Stimulated activated CD8-positive, alpha-beta memory T cell treated with anti-CD3 and anti-CD28 coated beads, Interleukin-4, amount 100 ng/mL, for 4 hours (primary cell): ENCODE measurements at places on chromosomes 5 and 9.

- no peak for DNase-seq
These were observed 151.8 kb downstream of the HSPA4 start for GRCh38 chr5:133203317-133204305.

DNA sequence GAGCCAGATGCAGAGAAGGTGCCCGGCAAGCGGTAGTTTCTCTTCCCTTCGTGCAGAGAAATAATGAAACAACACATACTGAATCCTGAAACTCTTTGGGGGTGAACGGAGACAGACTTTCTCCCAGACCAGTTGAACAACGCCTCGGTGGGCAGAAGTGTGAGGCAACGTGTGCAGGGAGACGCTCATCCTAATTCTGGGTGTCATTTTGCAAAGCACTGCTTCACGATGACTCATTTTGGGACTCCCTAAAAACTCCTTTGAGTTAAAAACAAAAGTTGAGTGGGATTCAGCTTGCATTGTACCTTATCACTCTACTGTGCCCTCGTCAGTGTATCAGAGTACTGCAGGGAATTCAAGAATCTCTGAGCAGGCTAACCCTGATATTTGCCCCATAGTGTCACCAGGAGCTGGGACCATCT is 3.5 kb upstream of the NEK6 start:
- DNase-seq = no peak

GRCh38 chr9:95770653-95771131 is 104.8 kb upstream of the ERCC6L2 start:
- no peak for DNase-seq

GRCh38 chr5:16464231-16464630 is 1.4 kb downstream of the ZNF622 start:
- DNase-seq = no peak

GRCh38 chr9:109418827-109419226 is 79.3 kb downstream of the PTPN3 start:
- no peak for DNase-seq

GRCh38 chr5:150454492-150455229 is 5.1 kb upstream of the RPS14 start:
- DNase-seq = no peak

GRCh38 chr5:31291323-31291854 is 97.9 kb downstream of the CDH6 start:
- no peak for DNase-seq

DNA sequence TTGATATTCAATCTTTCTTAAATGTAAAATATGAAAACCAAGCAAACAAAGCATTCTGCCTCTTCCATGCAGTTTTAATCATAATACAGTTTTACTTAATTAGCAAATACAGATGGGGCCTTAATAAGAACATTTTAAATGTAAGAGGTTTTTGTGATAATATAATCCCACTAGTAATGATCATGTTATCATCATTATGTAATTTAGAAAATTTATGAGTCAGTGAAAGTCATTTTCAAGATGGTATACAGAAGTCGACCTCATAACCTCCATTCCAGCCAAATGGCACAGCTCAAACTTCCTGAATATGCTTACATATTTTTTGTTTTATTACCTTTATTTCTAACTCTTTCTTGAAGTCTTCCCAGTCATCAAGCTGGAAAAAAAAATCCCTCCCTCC is 102.2 kb upstream of the GNA14 start:
- DNase-seq = no peak

DNA sequence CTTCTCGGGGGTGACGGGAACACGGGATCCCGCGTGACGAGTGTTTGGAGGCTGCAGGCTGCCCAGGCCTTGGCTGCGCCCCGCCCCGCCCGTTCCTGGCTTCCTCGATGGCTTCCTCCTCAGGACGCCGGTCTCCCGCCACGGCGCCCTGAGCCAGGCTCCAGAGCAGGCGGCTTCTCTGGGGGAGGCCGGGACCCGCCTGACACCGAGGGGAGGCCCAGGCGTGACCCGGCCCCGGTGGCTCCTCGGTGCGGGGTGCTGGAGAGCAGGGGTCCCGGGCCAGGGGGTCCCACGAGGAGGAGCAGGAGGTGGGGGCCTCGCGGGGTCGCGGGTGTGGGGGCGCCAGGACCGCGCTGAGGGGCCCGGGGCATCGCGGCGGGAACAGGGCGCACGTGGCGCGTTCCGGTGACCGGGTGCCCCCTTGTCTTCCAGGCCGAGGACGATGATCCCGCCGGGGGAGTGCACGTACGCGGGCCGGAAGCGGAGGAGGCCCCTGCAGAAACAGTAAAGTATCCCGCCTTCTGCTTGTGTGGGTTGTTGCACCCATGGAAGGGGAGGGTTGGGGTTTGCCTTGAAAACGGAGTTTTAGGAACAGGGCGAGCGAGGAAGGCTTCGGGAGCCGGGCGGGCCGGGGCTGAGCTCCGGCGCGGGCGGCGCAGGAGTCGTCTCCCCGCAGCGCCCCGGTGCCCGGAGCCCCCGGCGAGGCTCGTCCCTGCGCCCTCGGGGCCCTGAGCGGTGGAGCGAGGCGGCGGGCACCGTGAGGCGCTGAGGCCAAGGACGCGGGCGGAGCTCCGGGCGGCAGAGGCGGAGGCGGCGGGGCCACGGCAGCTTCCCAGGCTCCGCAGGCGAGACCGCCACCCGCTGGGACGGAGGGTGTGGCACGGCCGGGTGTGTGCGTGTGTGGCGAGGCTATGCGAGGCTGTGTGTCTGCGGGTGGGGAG is 22.2 kb downstream of the AHRR start:
- no peak for DNase-seq

GRCh38 chr5:115265220-115265619 is 2.5 kb upstream of the PGGT1B start:
- DNase-seq = no peak

DNA sequence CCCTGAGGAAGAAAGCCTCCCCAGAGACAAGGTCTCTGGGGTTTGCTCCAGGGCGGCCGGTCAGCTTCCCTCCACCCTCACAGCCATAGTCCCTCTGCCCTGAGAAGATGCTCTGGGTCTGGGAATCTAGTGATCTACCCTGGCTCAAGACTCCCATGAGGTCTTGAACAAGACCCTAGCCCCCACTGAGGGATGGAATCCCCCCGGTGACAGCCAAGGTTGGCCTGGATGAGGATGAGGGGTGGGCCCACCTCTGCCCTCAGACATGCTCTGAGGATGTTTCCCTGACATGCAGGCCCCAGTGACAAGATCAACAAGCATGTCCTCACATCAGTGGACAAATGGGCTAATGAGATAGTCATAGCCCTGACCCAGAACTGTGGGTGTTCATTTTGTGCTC is 138.6 kb downstream of the C5orf15 start:
- DNase-seq = no peak

DNA sequence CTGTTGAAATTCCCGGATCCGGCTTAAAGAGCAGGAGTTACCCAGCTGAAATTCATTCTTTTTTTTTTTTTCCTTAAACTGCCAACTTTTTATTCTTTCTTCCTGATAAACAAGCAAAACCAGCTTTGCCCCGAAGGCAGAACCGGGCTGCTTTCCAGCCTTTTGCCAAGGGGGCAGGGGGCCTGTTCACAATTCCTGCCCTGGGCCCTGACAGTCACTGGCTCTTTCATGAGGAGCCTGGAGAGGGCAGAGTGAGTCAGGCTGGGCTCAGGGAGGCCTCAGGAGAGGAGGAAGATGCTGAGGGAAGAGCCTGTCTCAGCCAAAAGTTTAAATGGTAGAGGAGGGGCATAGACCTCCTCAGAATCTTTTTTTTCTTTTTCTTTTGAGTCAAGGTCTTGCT is 4.8 kb downstream of the GLIPR2 start:
- DNase-seq = no peak

GRCh38 chr5:176647030-176647842 is at the start of gene TSPAN17:
Gene TSPAN17 (plus strand): TSS chr5:176647484. CDS start chr5:176647616, 132 bp downstream.
- peak; percentile 86 for DNase-seq

DNA sequence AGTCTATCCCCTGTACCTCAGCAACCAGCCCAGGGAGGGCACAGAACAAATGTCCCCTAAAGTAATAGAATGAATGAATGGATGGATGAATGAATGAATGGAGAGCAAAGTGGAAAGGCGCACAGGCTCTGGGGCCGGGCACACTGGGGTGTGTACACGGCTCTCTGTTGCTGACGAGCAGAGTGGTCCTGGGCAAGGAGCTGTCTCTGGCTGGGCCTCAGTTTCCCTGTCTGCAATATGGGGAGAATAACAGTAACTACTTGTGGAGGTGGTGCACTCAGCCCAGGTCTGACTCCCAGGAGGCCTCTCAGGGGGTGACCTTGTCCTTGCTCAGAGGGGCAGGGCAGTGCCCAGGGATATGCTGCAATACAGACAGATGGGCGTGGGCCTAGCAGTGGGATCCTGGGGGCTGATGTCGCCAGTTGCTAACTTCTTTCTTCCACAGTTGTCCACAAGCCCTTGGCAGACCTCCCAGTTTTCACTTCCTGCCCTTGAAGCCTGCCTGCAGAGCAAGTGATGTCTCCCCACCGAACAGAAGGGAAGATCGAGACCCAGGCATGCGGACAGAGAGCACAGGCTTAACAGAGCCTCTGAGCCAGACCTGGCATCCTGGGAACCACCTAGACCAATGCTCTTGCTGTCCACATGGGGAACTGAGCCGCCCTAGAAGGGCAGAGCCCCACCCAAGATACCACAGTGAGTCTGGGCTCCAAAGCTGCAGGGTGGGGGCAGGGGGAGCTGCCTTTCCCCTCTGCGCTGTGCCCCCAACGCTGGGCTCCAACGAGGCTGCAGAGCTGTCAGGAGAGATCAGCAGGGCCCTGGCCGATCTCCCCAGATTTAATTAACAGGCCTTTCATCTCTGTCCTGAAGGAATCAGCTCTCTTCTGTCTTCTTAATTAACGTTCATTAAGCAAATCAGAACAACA is 13.6 kb upstream of the LAMC3 start:
- no peak for DNase-seq

DNA sequence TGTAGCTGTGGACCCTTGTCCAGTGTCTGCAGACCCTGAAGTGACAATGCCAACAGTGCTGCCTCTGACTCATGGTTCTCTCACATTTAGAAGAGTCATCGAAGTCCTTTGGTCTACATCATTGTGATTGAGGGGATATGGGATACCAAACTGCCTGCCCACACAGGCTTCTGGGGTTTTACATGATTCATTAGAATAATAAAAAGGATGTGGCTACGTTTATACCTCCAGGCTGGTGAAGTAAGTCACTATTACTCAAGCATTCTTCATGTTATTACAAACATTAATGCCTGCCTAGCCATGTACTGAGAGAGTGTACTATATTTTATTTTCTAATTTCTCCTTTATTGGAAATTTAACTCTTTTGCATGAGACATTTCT is 365.7 kb downstream of the SPATA31D1 start:
- DNase-seq = no peak

DNA sequence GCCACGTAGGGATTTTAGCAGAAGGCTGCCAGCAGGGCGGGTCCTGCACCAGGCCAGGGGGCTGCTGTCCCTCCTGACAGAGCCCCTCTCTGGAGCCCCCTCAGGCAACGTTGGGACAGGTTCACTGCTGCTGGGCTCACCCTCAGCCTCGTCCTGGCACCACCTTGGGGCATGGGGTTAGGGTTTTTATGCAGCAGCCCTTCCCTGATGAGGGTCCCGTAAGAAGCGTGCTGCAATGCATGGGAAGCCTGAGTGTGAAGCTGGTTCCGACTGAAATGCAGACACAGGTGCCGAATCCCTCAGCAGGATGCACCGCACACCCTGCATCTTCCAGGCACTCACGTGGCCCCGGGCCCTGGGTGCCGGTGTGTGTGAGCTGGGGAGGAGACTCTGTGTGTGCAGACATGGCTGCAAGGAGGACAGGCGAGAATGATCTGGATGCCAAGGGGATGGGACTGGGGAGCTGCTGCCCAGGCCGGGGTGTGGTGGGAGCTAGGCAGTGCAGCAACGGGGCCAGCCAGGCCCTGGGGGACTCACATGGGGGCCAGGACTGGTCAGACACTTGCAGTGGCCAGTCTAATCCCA is 27.1 kb downstream of the ZDHHC11B start:
- no peak for DNase-seq

DNA sequence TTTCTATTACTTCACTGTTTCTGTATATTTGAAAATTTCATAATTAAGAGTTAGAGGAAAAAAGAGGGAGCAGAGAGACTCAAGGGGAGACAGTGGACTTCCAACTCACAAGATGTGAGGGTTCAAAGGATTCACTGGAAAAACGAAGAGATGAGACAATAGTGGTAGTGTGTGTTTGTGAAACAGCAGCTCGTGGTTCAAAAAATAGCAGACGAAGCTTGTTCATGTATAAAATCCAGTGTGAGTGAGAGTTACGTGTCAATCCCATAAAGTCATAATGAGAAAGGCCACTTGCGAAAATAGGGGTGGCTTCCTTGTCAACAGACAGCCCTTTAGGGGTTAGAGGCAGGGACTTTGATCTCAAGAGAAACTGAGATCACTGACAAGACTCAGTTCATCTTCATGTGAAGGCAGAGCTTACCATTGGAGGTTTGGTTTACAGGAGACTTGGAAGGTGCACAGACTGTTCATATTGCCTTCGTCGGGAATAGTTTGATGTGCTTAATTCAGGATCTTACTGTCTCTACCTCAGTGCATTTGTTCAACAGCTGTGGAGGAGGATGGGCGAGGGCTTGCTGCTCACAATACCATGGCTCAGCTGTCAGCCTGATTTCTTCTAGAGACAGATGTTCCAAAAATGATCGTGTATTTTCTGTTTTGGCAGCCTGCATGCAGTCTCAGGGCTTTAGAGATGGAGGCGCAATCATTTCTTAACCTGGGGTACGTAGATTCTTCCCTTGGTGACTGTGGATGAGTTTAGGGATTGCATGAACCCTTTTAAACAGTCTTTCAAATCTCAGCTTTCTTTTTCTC is 105.7 kb upstream of the KLF9 start:
- no peak for DNase-seq

- DNase-seq = no peak
These were observed 21.5 kb downstream of the CDK5RAP2 start for GRCh38 chr9:120558454-120558853.

GRCh38 chr9:34079181-34079580 is 30.5 kb upstream of the UBAP2 start:
- DNase-seq = no peak

GRCh38 chr9:112081918-112082729 is 93.0 kb downstream of the SUSD1 start:
- DNase-seq = no peak

DNA sequence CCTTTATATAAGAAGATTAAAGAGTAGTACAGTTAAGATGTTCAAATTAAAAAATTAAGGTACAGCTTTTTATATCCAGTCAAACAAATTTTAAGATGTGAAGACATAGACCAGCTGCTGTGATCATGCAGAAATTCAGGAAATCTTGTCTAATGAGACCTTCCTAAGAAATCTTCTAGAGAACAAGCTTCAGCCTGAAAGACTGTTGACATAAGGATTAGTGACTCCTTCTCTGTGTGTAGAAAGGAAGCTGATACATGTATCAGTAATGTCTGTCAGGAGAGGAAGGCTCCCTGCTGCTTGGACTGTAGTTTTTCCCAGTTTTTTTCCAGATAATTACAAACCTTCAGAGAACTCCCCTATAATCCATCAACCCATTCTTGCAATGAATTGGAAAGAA is 75.8 kb upstream of the PCSK5 start:
- no peak for DNase-seq
